ENCODE measurements at places on chromosomes 2 and 18. TPM values are rescaled to one million over a fixed set of nuclear protein-coding genes. Genes with fewer than 3 reads are reported as not detected.
A peak's percentile ranks its signal among the peaks of the same experiment; 100 is the strongest.

Gene UGT1A8
- polyA plus RNA-seq, result not detected

Gene RAB6D
- polyA plus RNA-seq, result 2.1 TPM

Gene PRSS56
- not detected for polyA plus RNA-seq

Gene CHRNG
- 1.1 TPM for polyA plus RNA-seq

Gene APLF
- 3.2 TPM for polyA plus RNA-seq

Gene GRHL1
- 5.4 TPM for polyA plus RNA-seq

Gene TCF23
- polyA plus RNA-seq, result 0.59 TPM

Gene ORC4
- 117 TPM for polyA plus RNA-seq

Gene LAMA1
- polyA plus RNA-seq, result 73.8 TPM

DNA sequence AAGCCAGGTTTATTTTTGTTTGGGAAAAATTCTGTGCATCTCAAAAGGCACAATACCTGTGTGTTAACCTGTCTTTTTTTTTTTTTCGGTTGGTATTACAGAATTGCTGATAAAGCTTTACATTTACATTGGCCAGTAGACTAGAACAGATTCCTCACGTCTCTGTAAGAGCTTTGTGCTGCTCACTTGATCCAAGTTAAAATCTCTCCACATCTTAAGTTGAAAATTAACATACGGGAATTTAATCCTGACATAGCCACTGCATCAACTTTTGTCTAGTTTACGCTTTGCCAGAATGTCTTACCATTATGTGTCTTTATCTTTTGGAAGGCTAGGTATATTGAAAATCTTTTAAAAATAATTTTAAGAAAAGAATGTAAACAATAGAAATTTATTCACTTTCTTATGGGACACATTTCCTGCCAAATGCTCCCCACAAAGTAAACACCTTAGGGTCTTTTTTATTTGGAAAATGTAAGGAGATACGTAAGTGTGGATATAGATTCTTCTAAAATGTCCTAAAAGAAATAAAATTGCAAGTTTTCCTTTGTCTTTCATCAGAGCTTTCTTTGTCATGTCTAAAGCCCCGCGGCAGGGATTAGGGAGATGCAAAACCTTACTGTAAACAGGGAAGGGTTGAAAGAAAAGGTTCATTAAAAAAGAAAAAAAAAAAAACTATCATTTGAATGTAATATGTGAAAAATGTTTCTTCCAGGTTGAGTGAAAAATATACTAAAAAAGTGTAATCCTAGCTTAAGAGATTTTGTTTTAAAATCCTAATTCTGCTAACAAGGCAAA lies 912.8 kb downstream of the NRXN1 start:
- no peak for DNase-seq

- no peak for DNase-seq
These were observed 49.3 kb downstream of the UXS1 start for GRCh38 chr2:106144621-106145331.

GRCh38 chr2:104883357-104883756 lies 29.4 kb downstream of the POU3F3 start:
- no peak for DNase-seq

GRCh38 chr18:28039691-28040090 lies 137.2 kb downstream of the CDH2 start:
- DNase-seq, result no peak

DNA sequence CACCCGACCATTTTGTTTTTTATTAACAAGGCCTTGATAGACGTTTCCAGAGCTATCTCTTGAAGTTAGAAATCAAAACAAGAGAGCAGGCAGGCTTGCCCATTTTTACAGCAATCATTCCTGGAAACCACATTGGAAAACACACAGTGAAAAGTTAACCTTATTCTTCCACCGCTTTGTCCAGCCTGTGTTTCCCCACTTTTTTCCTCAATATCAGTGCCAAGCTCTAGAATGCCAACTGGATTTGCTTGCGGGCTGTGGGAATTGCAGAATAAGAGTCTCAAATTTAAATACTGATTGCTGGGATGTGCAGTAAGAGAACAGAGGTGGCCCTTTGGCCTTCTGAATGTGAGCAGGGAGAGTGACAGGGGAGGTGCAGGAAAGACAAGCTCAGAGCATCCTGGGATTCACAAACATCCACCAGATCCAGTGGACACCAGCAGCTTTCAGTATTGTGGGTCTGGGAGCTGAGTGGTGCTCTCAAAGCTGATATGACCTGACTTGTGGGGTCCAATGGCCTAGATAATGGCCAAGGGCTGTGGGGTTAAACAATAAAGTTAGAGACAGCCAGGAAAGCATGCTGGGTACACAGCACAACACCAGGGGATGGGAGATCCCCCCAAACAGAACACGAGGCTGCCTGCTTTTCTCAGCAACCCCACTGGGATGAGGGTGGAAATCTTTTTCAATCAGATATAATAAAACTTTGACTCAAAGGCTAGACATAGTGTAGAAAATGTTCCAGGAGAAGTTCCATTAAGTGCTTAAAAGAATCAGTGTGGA lies 15.5 kb downstream of the CYP1B1 start:
- no peak for DNase-seq

- DNase-seq, result peak; percentile 60
These were observed 320.9 kb upstream of the TCF4 start for GRCh38 chr18:55908901-55909366.

DNA sequence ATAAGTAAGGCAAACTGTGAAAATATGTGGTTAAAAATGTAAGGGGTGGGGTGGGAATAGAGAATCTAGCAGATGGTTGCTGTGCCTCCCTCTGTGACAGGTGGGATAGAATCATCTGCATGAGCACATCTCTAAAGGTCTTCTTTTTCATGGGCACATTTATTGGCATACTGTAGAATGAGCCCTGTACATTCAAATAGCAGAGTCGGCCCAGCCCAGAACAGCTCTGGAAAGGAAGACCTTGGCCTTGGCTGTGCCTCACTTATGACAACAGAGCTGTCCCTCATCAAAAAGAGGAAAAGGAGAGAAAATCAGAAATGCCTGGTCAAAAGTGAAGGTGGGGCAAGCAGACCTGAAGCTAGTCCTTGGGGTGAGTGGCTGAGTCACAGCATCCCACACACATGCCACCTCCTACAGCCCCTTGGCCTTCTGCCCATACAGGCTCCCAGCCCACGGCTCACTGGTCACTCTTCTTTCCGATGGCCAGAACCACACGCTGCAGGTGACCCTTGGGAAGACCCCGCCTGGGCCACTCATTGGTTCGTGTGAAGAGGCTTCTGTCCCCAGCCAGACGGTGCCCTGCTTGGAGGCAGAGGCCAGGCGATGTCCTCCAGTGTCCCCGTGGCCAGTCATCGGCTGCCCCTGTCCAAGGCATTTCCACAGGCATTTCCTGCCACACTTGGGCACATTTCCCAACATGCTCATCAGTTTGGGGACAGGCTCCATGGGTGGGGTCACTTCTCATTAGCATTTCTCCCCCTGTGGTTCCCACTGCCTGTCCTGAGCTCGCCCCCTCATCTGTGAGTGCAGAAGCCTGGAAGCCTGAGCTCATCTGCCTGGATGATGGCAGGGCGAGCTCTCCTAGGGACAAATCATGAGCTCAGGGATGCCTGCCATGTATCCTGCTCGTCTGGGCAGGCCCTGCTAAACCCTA lies 113.6 kb downstream of the MCFD2 start:
- DNase-seq, result no peak

DNA sequence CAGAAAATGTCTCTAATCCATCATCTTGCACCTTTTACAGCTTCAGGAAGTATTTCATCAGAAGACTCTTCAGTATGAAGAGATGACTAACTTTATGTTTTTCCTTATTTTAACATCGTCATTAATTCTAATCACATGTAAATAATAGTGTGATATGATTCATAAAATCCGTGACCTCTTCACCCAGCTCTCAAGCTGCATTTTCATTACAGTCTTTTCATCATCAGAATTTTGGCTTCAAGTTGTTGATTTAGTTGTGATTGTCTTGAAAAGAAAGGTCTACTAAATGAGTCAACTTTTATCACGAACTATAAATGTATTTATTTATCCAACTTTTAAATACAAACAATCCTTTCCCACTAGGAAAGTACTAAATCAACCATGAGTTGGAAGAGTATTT lies 410.3 kb downstream of the LRP1B start:
- DNase-seq, result no peak

- no peak for DNase-seq
These were observed 164.6 kb downstream of the RTP5 start for GRCh38 chr2:242034138-242034537.

DNA sequence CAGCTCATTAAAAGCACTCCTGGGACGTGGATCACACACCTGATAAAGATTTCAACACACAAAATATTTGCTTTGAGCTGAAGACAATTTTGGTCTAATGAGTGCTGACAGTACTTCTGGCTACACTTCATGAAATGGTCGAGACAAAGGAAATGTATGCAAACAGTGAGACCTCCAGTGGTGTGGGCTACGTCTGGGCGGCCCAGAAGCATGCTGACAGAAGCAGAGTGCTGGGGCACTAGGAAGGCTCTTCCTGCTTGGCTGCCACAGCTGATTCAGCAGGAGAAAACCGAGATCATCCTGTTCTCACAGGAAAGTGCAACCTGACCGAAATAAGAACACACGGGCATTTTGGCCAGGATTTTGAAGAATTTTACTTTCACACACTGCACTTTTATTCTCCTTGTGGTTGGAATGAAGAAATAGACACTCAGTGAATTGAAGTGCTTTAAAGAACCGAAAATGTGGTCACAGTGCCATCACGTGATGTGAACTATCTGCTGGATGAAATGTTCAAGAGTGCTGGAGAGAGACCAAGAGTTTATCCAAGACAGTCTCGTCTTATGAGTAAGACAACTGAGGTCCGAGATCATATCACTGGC lies 149.5 kb downstream of the CCBE1 start:
- no peak for DNase-seq

DNA sequence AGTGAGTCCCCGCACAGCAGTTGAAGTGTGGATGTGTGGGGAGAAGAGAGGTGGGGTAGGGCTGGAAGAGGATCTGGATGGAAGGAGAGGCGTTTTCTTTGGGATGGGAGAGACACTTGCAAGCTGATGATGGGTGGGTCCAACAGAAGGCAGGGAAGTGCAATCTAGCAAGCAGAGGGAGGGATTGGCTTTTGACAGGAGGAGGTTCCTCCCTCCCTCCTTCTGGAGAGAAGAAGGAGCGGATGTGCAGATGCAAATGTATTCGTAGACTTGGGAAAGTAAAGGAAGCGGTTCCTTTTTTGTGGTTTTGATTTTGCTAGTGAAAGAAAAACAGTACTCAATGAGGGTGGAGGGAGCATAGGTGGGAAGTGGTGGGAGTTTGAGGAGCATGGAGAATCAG lies 48.9 kb downstream of the LAMA3 start:
- no peak for DNase-seq

DNA sequence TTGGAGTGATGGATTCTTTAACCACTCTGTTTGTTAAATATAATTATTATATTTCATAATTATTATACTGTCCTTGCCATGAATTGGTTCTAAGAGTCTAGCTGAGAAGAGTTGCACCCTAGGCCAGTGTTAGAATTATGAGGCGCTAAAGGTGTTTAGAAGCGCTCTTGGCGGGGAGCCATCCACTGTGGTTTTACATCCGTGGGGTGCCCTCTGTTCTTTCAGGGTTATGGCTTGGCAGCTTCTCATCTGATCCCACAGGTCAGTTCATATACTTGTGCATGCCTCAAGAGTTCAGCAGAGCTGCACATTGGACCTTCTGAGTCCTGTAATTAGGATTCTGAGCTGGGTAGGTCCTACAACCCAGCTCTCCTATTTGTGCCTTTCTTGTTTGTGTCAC lies 9.1 kb downstream of the ASAP2 start:
- no peak for DNase-seq

GRCh38 chr2:125004106-125004800 lies 979.2 kb downstream of the CNTNAP5 start:
- no peak for DNase-seq

DNA sequence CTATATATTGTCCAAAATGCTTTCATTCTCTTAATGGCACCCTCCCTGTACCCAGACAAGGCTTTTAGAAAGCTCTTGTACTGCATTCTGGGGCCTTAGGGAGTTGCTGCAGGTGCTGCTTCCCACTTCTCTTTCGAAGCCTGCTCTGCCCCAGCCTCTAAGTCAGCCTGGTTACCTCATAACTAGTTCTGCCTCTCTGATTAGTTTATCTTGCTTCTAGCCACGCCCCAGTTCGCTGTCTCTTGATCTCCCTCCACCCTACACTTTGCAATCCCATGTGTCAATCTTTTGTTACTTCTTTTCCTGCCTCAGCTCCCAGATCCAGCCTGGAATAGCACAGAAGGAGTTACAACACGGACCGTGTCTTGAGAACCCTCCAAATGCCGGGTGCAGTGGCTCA lies 13.8 kb upstream of the NCOA1 start:
- DNase-seq, result no peak

DNA sequence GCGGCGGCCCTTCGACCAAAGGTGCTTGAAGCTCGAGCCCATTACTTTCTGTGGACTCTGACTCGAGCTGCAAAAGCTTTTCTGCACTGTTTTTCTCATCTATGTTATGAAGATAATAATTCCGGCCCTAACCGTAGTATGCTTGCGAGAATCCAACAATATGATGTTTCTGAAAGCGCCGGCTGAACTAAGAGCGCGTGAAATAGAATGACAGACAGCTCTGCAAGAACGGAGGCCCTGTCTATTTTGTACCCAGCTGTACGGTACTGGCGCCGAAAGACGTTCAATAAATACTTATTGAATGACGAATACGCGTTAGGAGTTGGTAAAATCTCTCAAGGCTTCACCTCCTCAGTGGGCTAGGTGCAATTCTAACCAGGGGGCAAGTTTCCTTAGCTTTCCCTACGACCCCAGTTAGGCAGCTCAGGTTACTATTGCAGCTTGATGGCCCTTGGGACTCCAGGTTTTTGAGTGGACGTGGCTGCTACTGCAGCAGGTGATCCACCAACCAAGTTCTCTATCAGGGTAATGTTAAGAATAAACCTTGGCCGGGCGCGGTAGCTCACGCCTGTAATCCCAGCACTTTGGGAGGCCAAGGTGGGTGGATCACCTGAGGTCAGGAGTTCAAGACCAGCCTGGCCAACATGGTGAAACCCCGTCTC lies 570 bp downstream of the SCRN3 start:
- peak; percentile 4 for DNase-seq

GRCh38 chr2:237043866-237044265 lies 41.8 kb upstream of the COPS8 start:
- DNase-seq, result no peak
